Activated T-helper 2 cell treated with anti-CD3 and anti-CD28 coated beads, Interferon-gamma antibody, Interleukin-2, Interleukin-4, amounts not matched to agents 10 μg/mL and 5 μg/mL and 100 μg/mL, durations not matched to agents 14 hours and 24 hours and 36 hours (primary cell): ENCODE measurements at places on chromosomes 2 and 18. TPM values are rescaled to one million over a fixed set of nuclear protein-coding genes. Genes with fewer than 3 reads are reported as not detected.

Gene COL6A3
- total RNA-seq, result 7.9 and 9.2 TPM in 2 replicates

Gene EML6
- 0.23 and 0.25 TPM in 2 replicates for total RNA-seq

Gene SP140L
- total RNA-seq, result 55.7 and 59.1 TPM in 2 replicates

- peak overlapping the region; percentile 55 for H3K27ac ChIP-seq
- no peak for DNase-seq
- H3K27me3 ChIP-seq, result no peaks in the 10 kb centered on the region
- H3K36me3 ChIP-seq, result no peaks in the 10 kb centered on the region
- peaks cover 19% of the 10 kb centered on the region for H3K4me1 ChIP-seq
Measured at GRCh38 chr2:40126006-40126405, 325.9 kb downstream of the SLC8A1 start.

DNA sequence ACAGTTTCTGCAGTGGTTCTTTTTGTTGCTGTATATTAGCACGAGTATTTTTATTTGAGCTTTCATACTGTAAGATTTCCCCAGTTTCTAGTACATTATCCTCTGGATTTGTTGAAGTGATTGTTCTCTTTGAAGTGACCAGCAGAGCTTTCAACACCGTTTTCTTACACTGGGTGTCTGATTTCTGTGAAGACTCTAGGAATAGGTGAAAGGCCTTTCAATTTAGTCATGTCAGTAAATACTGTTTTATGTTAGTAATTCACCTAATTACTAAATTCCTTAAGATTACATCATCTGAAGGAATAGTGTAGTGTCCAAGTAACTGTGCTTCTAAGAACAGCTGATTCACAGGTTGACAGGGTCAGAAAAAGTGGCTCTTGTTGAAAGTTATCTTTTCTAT, 2.3 kb downstream of the PPM1B start:
- H3K4me3 ChIP-seq, result peak overlapping the region; percentile 98
- peaks cover 50% of the 10 kb centered on the region for H3K4me1 ChIP-seq
- H3K36me3 ChIP-seq, result peaks cover 33% of the 10 kb centered on the region
- H3K27ac ChIP-seq, result peak overlapping the region; percentile 61
- no peaks in the 10 kb centered on the region for H3K27me3 ChIP-seq

GRCh38 chr2:6771634-6772611, 93.8 kb downstream of the CMPK2 start:
- no peak overlapping the region for H3K27ac ChIP-seq
- DNase-seq, result no peak
- H3K36me3 ChIP-seq, result no peaks in the 10 kb centered on the region
- H3K27me3 ChIP-seq, result peaks cover 20% of the 10 kb centered on the region
- H3K4me1 ChIP-seq, result no peaks in the 10 kb centered on the region

- no peaks in the 10 kb centered on the region for H3K27me3 ChIP-seq
- DNase-seq, result no peak
- no peak overlapping the region for H3K4me3 ChIP-seq
- peaks cover 41% of the 10 kb centered on the region for H3K36me3 ChIP-seq
- H3K27ac ChIP-seq, result no peak overlapping the region
Measured at GRCh38 chr2:157840568-157841156, 35.5 kb downstream of the ACVR1 start.

- DNase-seq, result no peak
- H3K4me3 ChIP-seq, result no peak overlapping the region
- H3K36me3 ChIP-seq, result no peaks in the 10 kb centered on the region
- peaks cover 12% of the 10 kb centered on the region for H3K4me1 ChIP-seq
Measured at GRCh38 chr2:209426432-209426831, 2.6 kb downstream of the MAP2 start.
